NCI-H510A treated with DMSO at 0.1 percent for 48 hours (cell line): ENCODE measurements at places on chromosomes 4 and X.

GRCh38 chrX:66200855-66201795 is 37.1 kb downstream of the HEPH start:
- DNase-seq: no peak

GRCh38 chrX:3462166-3462508 is 115.7 kb upstream of the MXRA5 start:
- DNase-seq: no peak

- DNase-seq: no peak
Observed at GRCh38 chrX:107673431-107673830, 45.1 kb downstream of the PRPS1 start.

DNA sequence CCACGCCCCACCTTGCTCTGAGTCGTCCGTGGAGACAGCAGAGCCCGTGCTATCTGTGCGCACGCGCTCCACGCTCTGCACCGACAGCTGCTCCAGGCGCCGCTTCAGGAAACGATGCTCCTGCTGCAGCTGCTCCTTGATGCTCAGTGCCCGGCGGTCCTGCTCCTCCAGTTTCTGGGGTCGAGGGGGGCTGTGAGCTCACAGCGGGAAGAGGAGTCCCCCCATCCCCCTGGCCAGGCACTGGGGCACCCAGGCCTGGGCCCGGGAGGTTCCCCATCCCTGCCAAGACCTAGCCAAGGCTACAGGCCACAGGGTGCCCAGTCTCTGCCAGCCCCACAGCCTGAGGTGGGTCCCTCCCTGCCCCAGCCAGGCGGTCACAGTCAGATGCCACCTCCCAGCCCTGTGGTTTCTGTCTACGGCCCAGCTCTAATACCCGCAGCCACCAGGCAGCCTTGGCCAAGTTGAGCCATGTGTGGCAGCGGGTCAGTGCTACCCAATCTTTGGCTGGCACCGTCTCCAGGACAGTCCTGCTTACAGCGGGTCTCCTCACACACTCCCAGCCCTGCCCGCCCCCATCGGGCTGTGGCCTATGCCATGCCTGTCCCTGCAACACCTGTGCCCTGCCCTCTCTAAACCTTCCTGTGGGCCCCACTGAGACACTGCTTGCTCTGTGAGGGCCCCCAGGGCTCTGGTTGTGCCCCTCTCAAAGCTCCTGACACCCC is 9.3 kb upstream of the HAUS3 start:
- no peak for DNase-seq

GRCh38 chr4:13515268-13515667 is 29.0 kb downstream of the NKX3-2 start:
- no peak for DNase-seq

- no peak for DNase-seq
Observed at GRCh38 chr4:2591189-2591588, 54.7 kb downstream of the FAM193A start.

DNA sequence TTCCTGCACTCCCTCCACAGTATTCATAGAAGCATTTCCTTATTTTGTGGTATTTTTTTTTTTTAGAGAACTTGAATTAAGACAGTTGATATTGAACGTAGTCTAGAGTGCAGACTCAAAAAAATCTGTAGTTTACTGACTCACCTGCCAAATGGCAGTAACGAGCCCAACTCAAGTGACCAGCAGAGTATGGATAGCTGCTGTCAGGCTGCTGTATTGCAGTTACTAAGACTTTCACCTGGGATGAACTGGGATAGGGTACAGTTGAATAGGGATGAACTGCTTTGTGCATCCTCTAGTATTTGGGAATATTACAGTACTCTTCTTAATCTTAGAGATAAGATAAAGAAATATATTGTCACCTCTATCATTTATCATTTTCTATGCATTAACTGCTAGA is 7.0 kb upstream of the SLC7A11 start:
- no peak for DNase-seq

DNA sequence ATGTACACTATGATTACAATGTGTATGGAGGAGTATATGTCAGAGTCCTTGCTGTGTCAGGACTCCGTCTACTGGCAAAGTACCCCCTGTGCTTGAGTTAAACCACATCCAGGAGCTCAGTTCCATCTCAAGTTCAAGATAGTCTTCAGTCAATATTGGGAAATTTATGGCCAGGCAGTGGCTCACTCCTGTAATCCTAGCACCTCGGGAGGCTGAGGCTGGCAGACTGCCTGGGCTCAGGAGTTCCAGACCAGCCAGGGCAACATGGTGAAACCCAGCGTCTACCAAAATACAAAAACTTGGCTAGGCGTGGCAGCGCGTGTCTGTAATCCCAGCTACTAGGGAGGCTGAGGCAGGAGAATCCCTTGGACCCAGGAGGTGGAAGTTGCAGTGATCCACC is 5.8 kb downstream of the SLBP start:
- no peak for DNase-seq

GRCh38 chr4:102627831-102628523 is 126.8 kb downstream of the NFKB1 start:
- DNase-seq: no peak

DNA sequence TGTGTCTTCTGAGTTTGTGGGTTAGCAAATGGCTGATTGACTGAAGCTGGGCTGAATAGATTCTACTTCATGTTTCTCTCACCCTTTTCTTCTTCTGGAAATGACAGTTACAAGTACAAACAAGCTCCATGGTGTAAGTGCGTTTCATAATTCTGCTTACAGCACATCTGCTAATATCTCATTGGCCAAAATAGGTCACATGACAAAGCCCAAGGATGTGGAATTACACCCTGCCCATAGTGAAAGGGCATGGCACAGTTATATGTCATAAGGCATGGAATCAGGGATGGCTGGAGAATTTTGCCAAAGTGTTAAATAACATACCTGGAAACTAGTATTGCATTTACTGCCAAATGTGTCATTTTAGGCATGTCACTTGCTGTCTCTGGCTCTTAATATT is 327.2 kb downstream of the NKX6-1 start:
- no peak for DNase-seq

- DNase-seq: no peak
Observed at GRCh38 chr4:6887591-6888371, 21.8 kb upstream of the TBC1D14 start.

- DNase-seq: no peak
Observed at GRCh38 chr4:90375081-90375480, 247.9 kb downstream of the CCSER1 start.

DNA sequence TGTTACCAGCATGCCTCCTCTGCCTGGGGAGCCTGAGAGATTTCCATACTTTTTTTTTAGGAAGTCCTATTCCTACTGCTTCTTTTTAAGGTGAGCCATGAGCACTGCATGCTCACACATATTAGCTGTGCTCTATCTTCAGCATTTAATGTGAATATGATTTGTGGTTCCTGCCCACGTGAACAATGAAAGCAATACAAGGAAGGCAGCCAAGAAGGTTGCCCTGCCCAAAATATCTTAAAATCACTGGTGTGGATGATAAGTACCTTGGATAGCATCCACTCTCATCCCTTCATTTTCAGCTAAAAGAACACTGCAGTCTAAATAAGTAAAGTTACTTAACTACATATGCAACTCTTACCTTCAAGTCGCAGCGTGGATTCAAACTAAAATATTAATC is 607.5 kb downstream of the PACRGL start:
- no peak for DNase-seq

GRCh38 chr4:169345316-169345721 is 74.6 kb upstream of the SH3RF1 start:
- DNase-seq: no peak

DNA sequence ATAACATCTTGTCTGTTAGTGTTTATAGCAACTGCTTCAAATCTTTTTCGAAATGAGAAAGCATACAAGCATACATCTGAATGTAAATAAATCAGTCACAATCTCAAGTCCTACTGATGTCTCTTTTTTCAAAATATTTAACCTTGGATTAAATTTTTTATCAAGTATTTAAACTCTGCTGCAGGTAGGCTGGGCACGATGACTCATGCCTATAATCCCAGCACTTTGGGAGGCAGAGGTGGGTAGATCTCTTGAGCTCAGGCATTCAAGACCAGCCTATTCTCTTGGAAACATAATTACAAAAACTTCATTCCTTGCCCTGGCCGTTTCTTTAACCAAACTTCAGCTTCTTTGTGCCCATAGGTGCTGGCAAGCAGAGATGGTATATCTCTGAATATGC is 540.3 kb upstream of the GALNT7 start:
- DNase-seq: no peak

DNA sequence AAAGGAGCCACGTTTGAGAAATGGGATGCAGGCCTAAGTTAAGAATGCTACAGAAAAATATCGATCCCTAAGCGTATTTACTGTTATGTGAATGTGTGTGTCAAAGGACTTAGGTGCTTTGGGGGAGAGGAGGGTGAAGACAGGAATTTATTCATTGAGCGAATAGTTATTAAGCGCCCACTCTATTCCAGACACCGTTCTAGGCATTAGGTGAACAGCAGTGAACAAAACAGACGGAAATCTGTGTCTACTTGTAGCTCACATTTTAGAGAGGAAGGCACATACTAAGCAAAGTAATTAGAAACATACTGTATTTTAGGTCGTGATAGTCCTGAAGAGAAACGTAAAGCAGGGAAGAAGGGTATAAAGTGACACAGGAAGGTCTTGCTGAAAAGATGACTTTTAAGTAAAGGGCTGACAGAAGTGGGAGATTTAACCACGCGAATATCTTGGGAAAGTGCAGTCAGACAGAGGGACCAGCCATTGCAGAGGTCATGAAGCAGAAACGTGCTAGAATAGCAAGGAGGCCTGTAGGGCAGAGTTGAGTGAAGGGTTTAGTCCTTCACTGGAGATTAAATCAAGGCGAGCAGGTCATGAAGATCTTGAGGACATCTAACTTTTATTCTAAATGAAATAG is 541 bp downstream of the AIMP1 start:
- no peak for DNase-seq

GRCh38 chrX:26442340-26442739 is 226.4 kb downstream of the MAGEB5 start:
- peak; percentile 27 for DNase-seq

DNA sequence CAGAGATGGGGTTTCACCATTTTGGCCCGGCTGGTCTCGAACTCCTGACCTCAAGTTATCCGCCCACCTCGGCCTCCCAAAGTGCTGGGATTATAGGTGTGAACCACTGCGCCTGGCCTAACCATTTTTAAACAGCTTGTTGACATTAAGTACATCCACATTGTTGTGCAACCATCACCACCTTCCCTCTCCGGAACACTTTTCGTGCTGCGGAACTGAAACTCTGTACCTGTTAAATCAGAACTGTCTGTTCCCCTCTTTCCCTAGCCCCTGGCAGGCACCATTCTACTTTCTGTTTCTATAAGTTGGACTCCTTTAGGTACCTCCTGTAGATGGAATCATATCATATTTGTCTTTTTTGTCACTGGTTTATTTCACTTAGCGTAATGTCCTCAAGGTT is 9.5 kb downstream of the FHDC1 start:
- DNase-seq: no peak

DNA sequence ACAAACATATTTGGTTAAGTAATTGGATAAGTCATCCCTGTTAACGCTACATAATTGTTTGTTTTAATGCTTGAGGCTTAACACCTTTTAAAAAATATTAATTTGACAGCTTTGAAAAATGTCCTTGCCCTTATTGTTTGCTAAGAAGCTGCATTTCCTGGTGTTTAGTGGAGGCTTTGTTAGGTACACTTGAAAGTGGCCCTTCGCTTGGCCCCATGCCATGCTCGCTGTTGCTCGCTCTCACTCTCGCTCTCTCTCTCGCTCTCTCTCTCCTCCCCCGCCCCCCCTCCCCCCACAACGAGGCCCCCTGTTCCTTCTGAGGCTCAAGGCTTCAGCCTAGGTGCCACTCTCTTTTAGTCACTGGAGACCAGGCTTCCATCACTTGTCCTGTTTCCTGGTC is 139.6 kb downstream of the DCLK2 start:
- DNase-seq: peak; percentile 58

DNA sequence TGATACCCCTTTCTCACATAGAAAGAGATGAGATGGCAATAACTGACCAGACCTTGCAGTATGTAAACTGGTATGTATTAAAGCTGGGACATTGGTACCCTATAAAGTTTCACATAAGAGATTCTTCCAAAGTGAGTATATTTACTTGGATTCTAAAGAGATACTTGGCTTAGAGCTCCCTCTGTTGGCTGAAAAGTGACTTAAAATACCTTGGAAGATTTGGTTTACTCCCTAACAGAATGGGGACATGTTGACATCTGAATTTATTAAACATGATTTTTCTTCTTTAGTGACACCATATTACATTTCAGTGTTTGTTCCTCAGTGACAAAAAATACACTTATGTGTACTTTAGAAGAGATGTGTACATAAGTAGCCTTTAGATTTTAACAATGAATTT is 47.9 kb upstream of the RGN start:
- DNase-seq: peak; percentile 48

DNA sequence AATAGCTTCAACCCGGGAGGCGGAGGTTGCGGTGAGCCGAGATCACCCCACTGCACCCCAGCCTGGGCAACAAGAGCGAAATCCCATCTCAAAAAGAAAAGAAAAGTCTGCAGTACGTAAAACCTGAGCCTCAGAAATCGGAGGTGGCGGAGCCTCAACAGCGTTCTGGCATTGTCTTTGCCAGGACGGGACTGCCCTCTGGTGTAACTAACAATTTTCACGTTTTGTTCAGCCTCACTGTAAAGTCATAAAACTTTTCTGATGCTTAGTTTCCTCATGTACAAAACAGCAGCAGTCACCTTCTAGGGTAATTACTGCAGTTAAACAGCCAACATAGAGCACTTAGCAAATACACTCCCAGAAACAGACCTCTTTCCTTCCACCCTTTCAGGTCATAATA is 121.7 kb downstream of the RBM47 start:
- peak; percentile 28 for DNase-seq

- no peak for DNase-seq
Observed at GRCh38 chrX:18291006-18291545, 63.4 kb downstream of the SCML2 start.

GRCh38 chr4:40736910-40737309 is 12.8 kb upstream of the NSUN7 start:
- DNase-seq: peak; percentile 25

GRCh38 chrX:1595711-1596060 is 4.3 kb downstream of the AKAP17A start:
- no peak for DNase-seq

DNA sequence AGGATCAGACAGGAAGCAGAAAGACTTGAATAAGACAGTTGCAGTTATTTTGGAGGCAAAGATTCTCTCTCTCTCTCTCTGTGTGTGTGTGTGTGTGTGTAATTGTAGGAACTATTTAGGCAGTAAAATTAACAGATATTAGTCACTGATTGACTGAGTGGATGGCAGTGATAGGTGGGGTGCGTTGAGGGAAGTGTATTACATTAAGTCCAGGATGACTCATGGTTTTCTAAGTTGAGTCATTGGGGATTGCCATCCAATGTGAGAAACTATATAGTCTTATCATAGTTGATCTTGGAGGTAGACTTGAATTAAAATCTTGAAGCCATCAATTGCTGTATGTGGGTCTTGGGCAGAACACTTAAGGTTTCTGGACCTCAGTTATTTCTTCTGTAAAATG is 75.4 kb downstream of the AR start:
- DNase-seq: no peak

DNA sequence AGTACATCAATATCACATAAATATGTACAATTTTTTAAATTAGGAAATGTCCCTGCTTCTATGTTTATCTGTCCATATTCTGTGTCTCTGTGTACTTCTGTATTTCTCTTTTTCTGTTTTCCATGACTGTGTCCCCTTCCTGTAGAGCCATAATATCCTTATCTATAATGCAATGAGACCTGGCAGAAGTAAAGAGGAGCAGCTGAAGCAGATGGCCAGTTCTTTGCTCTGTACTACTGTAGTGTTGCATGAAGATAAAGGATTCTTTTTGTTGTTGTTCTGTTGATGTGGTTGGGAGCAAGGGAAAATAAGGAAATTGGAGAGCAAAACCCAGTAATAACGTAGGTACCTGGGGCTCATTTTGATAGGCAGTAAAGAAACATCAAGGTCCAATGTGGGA is 301.7 kb downstream of the ADGRL3 start:
- no peak for DNase-seq
